ENCODE measurements at places on chromosomes 16 and 17. TPM values are rescaled to one million over a fixed set of nuclear protein-coding genes. Genes with fewer than 3 reads are reported as not detected.

Gene SOX9
- 13.9 TPM for total RNA-seq

Gene HEATR9
- not detected for total RNA-seq

Gene SLX4
- total RNA-seq: 3.3 TPM

Gene MARVELD3
- total RNA-seq: not detected

Gene CYLD
- total RNA-seq: 20.2 TPM

Gene PARN
- 32.2 TPM for total RNA-seq

Gene OR1A1
- total RNA-seq: not detected

Gene CD300A
- not detected for total RNA-seq

Gene TSEN54
- total RNA-seq: 28.6 TPM

Gene SCN4A
- 0.02 TPM for total RNA-seq
